Sigmoid colon (tissue), 7 donors: ENCODE measurements at places on chromosomes 4 and X. TPM values are rescaled to one million over a fixed set of nuclear protein-coding genes. Genes with fewer than 3 reads are reported as not detected.

Gene RADX
- 1.1 TPM for total RNA-seq

Gene MAMLD1
- total RNA-seq = 6.4 TPM

Gene ARHGAP24
- 23.1 TPM for total RNA-seq

Gene CXXC4
- total RNA-seq = 2.2 TPM

Gene PSMD10
- total RNA-seq = 34.3 TPM

Gene PNMA5
- total RNA-seq = not detected

Gene TEX13B
- total RNA-seq = not detected

Gene XPNPEP2
- total RNA-seq = 6.1 TPM

Gene NIPAL1
- total RNA-seq = 0.33 TPM

GRCh38 chrX:31445542-31445941 lies 373.7 kb upstream of the FTHL17 start:
- no peaks in the 10 kb centered on the region for H3K4me1 ChIP-seq
- no peaks in the 10 kb centered on the region for H3K36me3 ChIP-seq
- DNase-seq = no peak

DNA sequence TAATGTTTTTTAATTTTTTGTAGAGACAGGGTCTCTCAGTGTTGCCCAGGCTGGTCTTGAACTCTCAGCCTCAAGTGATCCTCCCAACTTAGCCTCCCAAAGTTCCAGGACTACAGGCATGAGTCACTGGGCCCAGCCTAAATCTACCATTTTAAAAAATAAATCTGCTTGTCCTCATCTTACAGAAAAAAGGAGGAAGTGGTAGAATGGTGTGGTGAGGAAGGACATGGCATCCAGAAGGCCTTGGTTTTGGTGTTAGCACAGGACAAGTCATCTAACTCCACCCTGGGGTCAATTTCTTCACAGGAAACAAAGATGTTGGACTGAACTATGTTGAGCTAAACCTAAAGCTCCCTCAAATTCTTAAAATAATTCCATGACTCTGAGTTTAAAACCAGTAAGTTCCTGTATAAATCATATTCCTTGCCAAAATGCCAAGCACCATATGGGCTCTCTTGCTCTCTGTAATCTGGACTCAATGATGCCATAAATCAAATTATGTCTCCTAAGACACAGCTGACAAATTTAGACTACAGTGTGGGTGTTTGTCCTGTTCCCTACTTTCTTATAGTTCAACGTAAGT lies 253.9 kb upstream of the NOCT start:
- H3K36me3 ChIP-seq = no peaks in the 10 kb centered on the region
- H3K4me3 ChIP-seq = no peak overlapping the region
- no peaks in the 10 kb centered on the region for H3K4me1 ChIP-seq
- H3K27ac ChIP-seq = no peak overlapping the region
- no peaks in the 10 kb centered on the region for H3K27me3 ChIP-seq

- no peak overlapping the region for H3K4me3 ChIP-seq
- H3K4me1 ChIP-seq = peaks cover 5% of the 10 kb centered on the region
- no peaks in the 10 kb centered on the region for H3K36me3 ChIP-seq
- DNase-seq = no peak
- H3K27ac ChIP-seq = no peak overlapping the region
- H3K27me3 ChIP-seq = no peaks in the 10 kb centered on the region
These were observed 1235.0 kb upstream of the TENM3 start for GRCh38 chr4:181008164-181008563.

- H3K4me1 ChIP-seq = no peaks in the 10 kb centered on the region
- H3K4me3 ChIP-seq = no peak overlapping the region
- H3K36me3 ChIP-seq = no peaks in the 10 kb centered on the region
- H3K27ac ChIP-seq = no peak overlapping the region
- no peak for DNase-seq
These were observed 72.1 kb downstream of the COL4A5 start for GRCh38 chrX:108511721-108512120.

DNA sequence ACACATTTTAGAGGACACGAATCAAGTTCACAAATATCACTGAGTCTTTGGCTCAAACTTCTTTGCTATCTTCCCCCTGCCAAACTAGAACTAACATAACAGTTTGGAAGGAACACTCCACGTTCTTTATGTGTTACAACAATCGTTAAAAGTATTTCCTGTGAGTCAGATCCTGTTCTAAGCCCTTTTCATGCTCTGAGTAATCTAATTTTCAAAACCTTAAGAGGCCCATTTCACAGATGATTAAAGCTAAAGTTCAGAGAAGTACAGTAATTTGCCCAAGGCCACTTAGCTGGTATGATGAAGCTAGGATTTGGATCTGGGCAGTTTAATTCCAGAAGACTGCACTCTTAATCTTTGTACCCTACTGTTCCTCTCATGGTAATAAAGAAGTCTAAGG lies 854.4 kb upstream of the INTU start:
- H3K36me3 ChIP-seq = no peaks in the 10 kb centered on the region
- no peaks in the 10 kb centered on the region for H3K4me1 ChIP-seq
- no peak overlapping the region for H3K27ac ChIP-seq
- H3K27me3 ChIP-seq = no peaks in the 10 kb centered on the region
- DNase-seq = no peak
- no peak overlapping the region for H3K4me3 ChIP-seq

DNA sequence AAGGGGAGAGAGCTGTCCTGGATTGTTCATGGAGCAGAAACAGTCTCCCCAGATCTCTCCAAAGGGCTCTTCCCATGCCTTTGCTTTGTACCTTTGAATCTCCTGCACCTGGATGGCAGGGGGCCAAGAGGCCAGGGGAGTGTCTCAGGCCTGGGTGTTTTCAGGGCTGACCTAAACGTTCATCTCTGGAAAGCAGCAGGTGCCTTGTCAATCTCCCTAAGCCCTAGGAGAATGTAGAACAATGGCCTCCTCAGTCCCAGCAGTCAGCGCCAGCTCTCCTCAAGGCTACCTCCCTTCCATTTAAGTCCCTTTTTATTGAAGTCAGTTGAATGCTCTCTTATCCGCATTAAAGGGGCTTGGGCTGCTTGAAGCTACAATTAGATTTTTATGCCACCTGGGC lies 31.2 kb upstream of the NSUN7 start:
- no peak overlapping the region for H3K27ac ChIP-seq
- no peaks in the 10 kb centered on the region for H3K36me3 ChIP-seq
- no peaks in the 10 kb centered on the region for H3K27me3 ChIP-seq
- DNase-seq = no peak

DNA sequence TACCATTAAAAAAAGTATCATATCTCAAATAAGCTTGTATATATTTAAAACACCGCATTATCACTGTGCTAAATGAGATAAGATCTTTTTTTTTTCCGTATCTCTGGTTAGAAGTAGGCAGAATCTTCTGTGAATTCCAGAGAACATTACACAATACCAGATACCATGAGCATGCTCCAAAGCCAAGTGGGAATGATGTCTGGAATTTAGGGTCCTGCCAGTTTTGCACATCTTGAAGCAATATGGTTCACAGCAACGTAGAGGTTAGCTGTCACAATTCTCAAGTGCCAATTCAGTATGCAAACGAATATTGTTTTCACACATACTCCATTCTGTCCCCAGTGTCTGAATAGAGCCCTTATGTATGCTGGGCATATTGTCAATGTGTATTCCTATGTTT lies 127.5 kb upstream of the NEIL3 start:
- H3K27ac ChIP-seq = no peak overlapping the region
- no peak for DNase-seq
- H3K4me3 ChIP-seq = no peak overlapping the region
- no peaks in the 10 kb centered on the region for H3K4me1 ChIP-seq
- no peaks in the 10 kb centered on the region for H3K27me3 ChIP-seq

GRCh38 chr4:37666625-37667071 lies 19.5 kb downstream of the RELL1 start:
- H3K27me3 ChIP-seq = no peaks in the 10 kb centered on the region
- H3K27ac ChIP-seq = peak overlapping the region; percentile 70
- DNase-seq = no peak
- H3K4me3 ChIP-seq = no peak overlapping the region

GRCh38 chr4:99710681-99711345 lies 53.2 kb upstream of the C4orf54 start:
- H3K36me3 ChIP-seq = no peaks in the 10 kb centered on the region
- no peaks in the 10 kb centered on the region for H3K4me1 ChIP-seq
- no peak overlapping the region for H3K4me3 ChIP-seq
- peak overlapping the region; percentile 17 for H3K27ac ChIP-seq
- no peak for DNase-seq
- H3K27me3 ChIP-seq = no peaks in the 10 kb centered on the region

DNA sequence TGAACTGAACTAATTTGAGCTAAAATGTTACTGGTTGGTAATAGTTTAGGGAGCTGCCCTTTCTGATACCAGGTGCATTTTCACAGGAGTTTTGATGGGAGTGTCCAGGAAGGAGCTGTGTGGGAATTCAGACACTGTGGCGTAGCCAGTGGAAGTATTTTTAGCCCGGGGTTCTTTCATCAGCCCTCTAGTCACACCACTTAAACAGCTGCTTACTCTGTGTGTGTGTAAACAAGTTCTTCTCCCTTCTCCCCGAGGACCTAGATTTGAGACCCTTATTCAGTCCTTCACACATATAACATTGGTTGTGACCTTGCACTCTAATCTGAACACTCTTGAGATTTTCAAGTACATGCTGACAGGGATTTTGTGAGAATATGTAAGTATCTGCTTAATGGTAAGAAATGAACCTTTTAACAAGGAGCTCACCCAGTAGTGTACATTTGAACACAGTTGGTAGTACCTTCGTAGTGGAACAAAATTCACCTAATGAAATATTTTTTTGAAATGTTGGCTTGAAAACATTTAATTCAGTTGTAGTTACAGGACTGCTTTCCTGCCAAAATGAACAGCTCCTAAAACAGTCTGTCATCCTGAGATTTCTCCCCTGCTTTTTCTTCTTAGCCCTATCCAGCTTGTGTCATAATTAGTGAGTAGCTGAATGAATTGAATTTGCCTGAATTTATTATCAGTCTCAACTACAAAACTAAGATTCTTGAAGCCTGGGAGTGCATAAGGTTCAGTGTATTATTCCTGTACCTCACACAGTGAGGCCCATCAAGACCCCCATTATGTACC lies 61.8 kb downstream of the BMPR1B start:
- no peaks in the 10 kb centered on the region for H3K27me3 ChIP-seq
- no peak for DNase-seq
- no peaks in the 10 kb centered on the region for H3K36me3 ChIP-seq
- no peak overlapping the region for H3K4me3 ChIP-seq

DNA sequence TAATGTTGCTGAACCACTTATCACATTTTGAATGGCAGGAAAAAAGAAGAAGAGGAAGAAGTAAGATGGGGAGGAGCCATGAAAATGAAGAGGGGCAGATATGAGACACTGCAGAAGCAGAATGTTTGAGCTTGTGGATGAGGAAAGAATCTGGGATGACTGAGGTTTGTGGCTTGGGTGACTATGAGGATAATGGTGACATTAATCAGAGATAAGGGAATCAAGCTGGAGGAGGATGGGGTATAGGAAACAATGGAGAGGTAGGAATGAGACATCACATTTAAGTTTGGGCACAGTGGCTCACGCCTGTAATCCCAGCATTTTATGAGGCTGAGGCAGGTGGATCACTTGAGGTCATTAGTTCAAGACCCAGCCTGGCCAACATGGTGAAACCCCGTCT lies 19.1 kb upstream of the PHF8 start:
- no peaks in the 10 kb centered on the region for H3K27me3 ChIP-seq
- no peaks in the 10 kb centered on the region for H3K36me3 ChIP-seq
- no peak for DNase-seq
- no peak overlapping the region for H3K27ac ChIP-seq
- H3K4me3 ChIP-seq = no peak overlapping the region

- no peaks in the 10 kb centered on the region for H3K27me3 ChIP-seq
- H3K36me3 ChIP-seq = no peaks in the 10 kb centered on the region
- H3K4me1 ChIP-seq = no peaks in the 10 kb centered on the region
- DNase-seq = no peak
- H3K4me3 ChIP-seq = no peak overlapping the region
- no peak overlapping the region for H3K27ac ChIP-seq
These were observed 80.2 kb downstream of the DIAPH2 start for GRCh38 chrX:96764864-96765263.

DNA sequence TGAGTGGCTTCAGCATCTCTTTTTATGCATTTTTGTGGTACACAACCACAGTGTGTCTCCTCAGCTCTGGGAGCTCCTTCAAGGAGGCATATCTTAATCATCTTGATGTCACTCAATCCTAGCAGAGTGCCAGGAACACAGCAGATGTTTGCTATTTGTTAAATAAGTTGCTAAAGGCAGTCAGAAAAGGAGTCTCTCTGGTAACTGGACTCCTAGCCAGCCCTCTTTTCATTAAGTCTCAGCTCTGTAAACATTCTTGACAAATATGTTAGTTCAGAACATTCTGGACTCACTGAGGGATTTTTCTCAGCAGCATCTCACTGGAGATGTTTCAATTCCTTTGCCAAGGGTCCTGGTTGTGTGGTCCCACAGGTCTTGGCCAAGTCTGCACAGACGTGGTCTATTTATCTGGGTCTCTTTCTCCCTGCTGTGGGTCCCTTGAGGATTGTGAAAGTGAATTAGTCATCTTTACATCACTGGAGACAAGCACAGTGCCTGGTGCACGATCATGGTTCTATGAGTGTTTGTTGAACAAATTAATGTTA lies 20.3 kb upstream of the FAM9C start:
- no peaks in the 10 kb centered on the region for H3K27me3 ChIP-seq
- H3K4me1 ChIP-seq = no peaks in the 10 kb centered on the region
- no peaks in the 10 kb centered on the region for H3K36me3 ChIP-seq

DNA sequence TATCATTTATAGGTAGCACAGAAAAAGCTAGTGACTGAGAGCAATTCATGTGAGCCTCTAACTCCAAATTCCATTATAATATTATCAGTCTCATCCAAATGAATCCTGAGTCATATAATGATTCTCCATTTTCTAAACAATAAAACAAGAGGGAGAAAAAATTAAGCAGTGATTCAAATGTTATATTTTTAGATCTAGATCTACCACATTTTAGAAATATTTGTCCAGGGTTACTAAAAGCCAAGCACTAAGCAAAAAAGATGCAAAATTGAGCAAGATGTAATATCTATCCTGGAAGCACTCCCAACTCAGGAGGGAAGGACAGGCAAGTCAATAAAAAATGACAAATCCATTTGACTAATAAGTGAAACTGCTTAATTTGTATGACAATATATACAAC lies 172.8 kb downstream of the FBXW7 start:
- H3K36me3 ChIP-seq = no peaks in the 10 kb centered on the region
- H3K27me3 ChIP-seq = no peaks in the 10 kb centered on the region
- H3K4me1 ChIP-seq = no peaks in the 10 kb centered on the region
- no peak overlapping the region for H3K27ac ChIP-seq
- DNase-seq = no peak

- no peak for DNase-seq
- peaks cover 3% of the 10 kb centered on the region for H3K4me1 ChIP-seq
- H3K27ac ChIP-seq = no peak overlapping the region
- no peaks in the 10 kb centered on the region for H3K36me3 ChIP-seq
These were observed 113.8 kb downstream of the ADRA2C start for GRCh38 chr4:3879681-3880614.

- H3K27me3 ChIP-seq = no peaks in the 10 kb centered on the region
- DNase-seq = no peak
- no peak overlapping the region for H3K4me3 ChIP-seq
- no peaks in the 10 kb centered on the region for H3K4me1 ChIP-seq
- H3K27ac ChIP-seq = no peak overlapping the region
These were observed 80.1 kb downstream of the FAM184B start for GRCh38 chr4:17701138-17701839.

- H3K4me3 ChIP-seq = no peak overlapping the region
- H3K36me3 ChIP-seq = no peaks in the 10 kb centered on the region
- no peaks in the 10 kb centered on the region for H3K4me1 ChIP-seq
- no peak for DNase-seq
- H3K27ac ChIP-seq = no peak overlapping the region
- H3K27me3 ChIP-seq = no peaks in the 10 kb centered on the region
These were observed 393.5 kb upstream of the GRIA3 start for GRCh38 chrX:122790376-122791095.

- no peak for DNase-seq
- no peaks in the 10 kb centered on the region for H3K36me3 ChIP-seq
- no peaks in the 10 kb centered on the region for H3K27me3 ChIP-seq
- no peak overlapping the region for H3K27ac ChIP-seq
- no peaks in the 10 kb centered on the region for H3K4me1 ChIP-seq
These were observed 85.0 kb downstream of the RCHY1 start for GRCh38 chr4:75429208-75429607.
